ENCODE measurements at places on chromosomes 3 and 15.

DNA sequence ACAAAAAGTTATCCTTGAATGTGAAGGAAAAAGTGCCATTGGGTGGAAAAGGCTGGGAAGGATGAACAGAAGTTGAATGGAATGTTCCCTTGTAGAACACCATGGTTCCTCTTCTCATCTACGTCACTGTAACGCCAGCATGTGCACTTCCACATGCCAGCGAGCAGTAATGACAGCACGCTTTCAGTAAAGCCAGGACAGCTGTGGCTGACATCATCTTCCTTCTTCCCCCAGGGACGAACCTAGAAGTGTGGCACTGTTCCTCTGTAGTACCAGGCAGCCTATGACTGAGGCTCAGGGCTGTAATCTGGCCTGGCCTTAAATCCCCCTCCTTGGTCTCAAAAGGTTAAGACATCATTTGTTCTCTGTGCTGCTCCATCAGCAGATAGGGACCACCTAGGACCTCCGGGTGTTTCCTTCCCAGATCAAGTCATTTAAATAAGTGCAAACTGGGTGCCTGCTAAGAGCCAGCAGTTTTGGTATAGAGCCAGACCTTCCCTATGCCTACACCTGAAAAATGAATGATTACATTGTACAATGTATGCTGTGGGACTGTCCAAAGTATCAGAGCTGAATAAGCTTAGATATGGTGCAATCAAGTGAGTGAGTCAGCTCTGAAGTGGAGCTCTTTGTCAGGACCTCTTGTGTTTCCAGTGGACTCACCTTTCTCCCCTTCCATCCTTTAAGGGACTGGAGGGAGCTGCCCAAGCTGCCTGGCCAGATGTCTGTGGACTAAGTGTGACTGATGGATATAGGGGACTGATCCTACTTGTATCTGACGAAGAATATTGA, 5.6 kb upstream of the SRPRB start:
- DNase-seq = no peak

- DNase-seq = no peak
Measured at GRCh38 chr15:69304182-69304545, 5.5 kb downstream of the PAQR5 start.

DNA sequence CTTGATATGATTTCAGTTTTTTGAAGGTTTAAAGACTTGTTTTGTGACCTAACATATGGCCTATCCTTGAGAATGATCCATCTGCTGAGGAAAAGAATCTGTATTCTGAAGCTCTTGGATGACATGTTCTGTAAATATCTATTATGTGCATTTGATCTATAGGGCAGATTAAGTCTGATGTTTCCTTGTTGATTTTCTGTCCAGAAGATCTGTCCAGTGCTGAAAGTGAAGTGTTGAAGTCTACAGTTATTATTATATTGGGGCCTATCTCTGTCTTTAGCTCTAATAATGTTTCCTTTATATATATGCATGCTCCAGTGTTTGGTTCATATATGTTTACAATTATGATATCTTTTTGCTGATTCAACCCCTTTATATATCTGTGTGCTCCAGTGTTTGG, 362.8 kb downstream of the EPHA6 start:
- no peak for DNase-seq

GRCh38 chr15:80744826-80745225, 34.3 kb upstream of the CEMIP start:
- no peak for DNase-seq

GRCh38 chr3:131846296-131846924, 188.4 kb downstream of the CPNE4 start:
- DNase-seq = no peak

- DNase-seq = no peak
Measured at GRCh38 chr15:80890341-80891005, 99.1 kb downstream of the MESD start.

DNA sequence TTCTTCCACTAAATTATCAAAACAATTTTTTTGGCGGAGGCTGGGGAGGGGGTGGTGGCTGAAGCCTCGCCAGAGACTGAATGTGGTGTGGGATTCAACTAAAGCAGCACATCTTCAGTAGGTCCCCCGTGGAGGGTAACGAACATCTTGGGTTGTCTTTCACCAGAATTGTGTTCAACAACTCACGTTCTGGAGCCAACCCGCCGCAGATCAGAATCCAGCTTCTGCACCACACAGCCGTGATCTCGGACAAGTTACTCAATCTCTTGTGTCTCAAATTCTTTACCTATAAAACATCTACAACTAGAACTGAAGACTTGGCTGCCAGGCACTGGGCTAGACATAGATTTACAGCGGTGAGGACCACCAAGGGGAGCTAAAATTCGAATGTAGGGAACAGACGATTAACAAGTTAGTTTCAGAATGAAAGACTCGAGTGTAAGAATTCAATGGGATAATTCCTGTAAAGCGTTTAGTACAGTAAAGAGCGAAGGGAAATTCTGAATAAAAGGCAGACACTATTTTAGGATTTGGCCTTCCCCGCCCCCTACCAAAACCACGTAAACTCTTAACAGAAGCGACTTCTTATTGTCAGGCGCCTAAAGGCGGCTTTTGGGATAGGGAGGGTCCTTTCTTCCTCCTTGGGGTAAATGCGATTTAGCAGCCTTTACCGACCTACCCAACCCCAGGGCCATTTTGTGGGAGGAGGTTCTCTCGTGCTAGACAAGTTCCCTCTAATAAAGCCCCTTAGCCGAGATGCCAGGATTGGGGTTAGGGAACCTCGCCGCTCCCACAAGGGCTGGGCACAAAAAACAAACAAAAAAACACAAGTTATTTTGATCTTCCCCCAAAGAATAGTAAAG, 697 bp upstream of the RAB5A start:
- DNase-seq = peak; percentile 23

DNA sequence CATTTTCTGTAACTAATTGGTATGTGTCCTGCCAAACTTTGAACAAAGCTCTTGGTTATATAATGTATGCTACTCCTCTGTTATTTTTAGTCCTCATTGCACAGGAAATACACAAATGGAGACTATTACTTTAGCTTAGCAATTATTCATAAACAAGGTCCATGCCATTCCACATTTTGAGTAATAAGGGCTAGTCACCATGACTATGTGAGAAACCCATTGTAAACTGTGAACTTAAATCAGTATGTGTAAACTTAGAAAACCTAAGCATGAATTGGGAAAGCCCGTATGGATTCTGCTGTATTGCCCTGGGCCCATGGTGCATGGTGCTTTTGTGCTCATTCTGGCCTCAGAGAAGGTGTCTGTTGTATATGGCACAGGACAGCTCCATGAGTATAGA, 100.3 kb downstream of the HCN4 start:
- DNase-seq = no peak

DNA sequence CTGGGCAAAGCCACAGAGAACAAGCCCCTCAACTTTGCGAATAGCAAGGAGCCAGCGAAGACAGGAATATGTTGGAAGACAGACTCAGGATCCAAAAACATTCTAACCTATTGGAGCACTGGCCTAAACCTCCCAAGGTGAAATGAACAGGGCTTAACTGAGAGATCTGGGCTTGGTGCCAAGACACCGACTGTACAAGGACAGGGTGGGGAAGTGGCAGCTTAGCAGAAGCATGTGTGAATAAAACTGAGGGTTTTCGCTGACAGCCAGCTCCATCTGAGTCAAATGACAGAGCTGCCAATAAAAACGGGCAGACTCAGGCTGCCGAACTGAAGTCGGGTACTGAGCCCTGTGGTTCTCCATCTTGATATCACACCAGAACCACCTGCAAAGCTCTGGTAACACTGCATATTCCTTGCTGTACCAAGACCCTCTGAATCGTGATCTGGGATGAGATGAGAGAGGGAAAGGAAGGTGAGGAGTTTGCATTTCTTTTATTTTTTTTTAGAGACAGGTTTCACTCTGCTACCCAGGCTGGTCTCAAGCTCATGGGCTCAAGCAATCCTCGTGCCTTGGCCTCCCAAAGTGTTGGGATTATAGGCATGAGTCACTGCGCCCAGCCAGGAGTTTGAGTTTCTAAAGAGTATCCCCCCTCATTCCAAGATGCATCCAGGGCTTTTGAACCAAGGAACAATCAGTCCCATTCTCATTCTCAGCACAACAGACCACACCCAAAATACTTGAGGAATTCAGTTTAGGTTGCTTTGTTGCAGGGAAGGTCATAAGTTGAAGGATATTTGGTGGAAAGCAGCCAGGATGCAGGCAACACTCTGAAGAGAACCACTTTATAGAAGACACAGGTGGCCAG, 6.0 kb upstream of the PLCB2 start:
- DNase-seq = no peak

DNA sequence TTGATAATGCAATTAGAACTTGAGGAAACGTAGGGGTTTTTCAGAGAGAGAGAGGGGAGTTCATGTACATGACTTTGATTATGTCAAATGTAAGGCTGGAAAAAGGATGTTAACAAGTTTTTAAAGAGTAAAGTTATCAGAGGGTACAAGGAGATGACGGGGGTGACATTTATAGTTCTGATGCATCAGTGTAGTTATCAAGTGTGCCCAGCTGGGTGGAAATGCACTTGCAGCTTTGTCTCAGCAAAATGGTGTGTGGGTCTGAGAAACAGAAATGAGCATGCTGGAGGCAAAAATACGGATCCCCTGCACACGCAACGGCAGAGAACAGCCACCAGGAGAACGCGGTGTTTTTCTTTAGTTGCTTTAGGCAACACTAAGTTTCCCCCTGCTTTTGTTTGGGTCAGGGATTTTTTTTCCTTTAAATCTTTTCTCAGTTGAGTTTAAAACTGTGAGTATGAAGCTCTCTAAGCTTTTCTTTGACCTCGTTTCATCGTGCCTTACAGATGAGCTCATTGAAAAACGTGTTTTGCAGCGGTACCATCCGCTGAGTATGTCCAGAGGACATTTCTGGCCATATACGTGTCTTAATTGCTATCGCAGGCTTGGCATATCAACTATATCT, 205.4 kb downstream of the PDZRN3 start:
- DNase-seq = no peak

GRCh38 chr15:45714590-45715488, 80.0 kb downstream of the SQOR start:
- DNase-seq = no peak

GRCh38 chr3:159964166-159964973, 24.3 kb upstream of the IL12A start:
- no peak for DNase-seq

GRCh38 chr15:39782441-39783138, at the start of gene FSIP1:
TSS of gene FSIP1 (minus strand) at chr15:39782841. CDS start at chr15:39776524, 6,317 bp downstream.
- peak; percentile 94 for DNase-seq

- DNase-seq = no peak
Measured at GRCh38 chr15:32898414-32898813, 180.6 kb downstream of the GREM1 start.
